Activated T-helper 1 cell treated with anti-CD3 and anti-CD28 coated beads, Interleukin-2, amount 50 U/mL, for 16 hours (primary cell): ENCODE measurements at places on chromosomes 4 and X.
A peak's percentile ranks its signal among the peaks of the same experiment; 100 is the strongest.

GRCh38 chrX:150229481-150229880 lies 133.6 kb upstream of the MAMLD1 start:
- no peak for DNase-seq

GRCh38 chr4:156673483-156673882 lies 298.1 kb downstream of the PDGFC start:
- DNase-seq = no peak

DNA sequence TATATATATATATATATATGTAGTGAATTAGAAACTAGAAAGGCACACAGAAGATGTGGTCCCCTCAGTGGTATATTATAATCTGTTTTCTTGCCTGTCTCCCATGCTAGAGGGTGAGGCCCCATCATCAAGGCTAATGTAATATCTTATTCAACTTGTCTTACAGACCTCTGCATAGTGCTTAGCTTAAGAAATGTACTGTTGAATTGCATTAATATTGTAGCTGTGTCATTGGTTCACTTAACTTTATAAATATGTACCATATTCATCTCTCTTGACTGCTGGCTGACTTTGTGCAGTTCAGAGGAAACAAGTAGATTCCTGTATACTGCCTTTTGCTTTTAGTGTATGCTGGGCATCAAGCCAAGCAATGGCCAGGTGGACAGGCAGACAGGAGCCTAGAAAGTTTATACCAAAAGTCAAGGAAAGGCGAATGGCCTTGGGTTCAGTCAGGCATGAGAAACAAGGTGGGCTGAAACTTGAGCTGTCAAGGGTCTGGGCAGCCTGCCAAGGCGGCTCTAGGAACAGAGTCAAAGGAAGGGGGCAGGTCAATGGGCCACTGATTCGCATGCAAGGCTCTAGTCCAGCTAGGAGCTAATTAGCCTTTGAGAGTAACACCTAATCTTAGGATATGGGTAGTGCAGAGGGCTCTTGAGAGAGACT lies 78.8 kb upstream of the LEF1 start:
- no peak for DNase-seq

DNA sequence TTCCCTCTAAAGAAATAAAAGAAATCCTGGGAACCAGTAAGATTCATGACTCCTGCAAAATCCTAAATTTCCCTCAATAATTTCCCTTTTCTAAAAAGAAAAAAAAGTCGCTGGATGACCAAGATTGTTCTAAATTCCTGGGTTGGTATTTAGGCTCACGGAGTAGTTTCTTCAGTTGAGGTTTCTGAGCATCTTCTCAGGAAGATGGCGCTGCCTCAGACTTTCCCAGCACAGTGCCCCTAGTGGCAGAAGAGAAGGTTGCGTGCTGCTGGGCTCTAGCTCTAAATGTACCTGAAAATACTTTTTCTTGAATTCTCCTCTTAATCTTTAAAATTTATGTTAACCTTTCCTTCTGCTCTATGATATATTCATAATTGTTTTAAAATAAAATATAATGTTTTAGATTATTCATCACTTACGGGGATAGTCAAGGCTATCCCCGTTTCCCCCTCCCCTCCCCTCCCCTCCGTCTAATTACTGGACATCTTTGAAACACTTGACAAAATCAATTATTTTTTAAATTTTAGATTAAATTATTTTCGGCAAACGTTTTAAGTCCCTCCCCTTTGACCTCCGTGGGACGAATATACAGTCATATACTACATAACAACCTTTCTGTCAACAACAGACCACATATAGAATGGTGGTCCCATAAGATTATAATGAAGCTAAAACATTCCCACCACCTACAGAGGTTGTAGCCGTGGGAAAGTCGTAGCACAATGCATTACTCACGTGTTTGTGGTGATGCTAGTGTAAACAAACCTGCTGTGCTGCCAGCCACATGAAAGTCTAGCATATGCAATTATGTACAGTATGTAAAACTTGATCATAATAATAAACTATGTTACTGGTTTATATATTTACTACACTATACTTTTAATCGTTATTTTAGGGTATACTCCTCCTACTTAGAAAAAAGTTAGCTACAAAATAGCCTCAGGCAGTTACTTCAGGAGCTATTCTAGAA lies 41.0 kb upstream of the GATB start:
- peak; percentile 32 for DNase-seq

GRCh38 chrX:119067023-119067739 lies 5.6 kb upstream of the CT47C1 start:
- DNase-seq = no peak

GRCh38 chrX:150371877-150372276 lies 8.8 kb downstream of the MAMLD1 start:
- no peak for DNase-seq

DNA sequence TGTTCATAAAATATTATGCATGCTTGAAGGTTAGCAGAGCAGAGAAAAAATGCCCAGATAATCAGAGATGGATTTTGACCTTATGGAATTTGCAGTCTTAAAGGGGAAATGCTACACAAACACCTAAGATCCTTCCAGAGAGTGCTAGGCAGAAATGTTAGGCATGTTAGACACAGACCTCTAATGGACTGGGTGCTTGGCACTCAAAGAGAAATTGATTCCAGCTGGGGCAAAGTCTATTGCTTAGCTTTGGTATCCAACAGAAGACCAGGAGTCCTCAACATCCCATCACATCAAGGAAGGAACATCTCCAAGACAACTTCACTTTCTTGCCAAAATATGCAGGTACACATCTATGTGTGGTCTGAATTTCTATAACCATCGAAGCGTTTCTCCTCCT lies 32.2 kb upstream of the PPARGC1A start:
- no peak for DNase-seq

DNA sequence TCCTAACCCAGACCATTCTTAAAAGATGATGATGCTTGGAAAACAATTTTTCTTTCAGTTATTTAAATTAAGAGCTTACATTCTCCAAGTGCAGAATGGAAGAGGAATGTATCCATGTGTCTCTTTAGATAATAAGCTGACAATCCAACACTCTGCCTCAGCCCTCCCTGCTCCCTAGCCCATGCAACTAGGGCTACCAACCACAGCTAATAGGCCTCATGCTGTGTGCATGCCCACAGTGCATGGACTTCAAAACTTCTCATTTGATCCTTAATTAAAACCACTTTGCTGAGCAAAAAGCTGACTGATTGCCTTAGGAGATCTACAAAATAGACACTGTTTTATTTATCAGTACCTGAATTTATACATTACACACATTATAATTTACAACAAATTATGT lies 473.9 kb downstream of the GALNTL6 start:
- no peak for DNase-seq

DNA sequence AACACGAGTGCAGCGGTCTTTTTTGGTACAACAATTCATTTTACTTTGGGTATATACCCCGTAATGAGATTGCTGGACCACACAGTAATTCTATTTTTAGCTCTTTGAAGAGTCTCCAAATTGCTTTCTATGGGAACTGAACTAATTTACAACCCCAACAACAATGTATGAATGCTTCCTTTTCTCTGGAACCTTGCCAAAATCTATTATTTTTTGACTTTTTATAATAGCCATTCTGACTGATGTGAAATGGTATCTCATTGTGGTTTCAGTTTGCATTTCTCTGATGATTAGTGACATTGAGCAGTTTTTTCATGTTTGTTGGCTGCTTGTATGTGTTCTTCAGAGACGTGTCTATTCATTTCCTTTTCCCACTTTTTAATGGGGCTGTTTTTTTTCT lies 240.8 kb downstream of the STK32B start:
- DNase-seq = no peak

- DNase-seq = no peak
Observed at GRCh38 chr4:3354455-3354811, 61.6 kb downstream of the RGS12 start.

DNA sequence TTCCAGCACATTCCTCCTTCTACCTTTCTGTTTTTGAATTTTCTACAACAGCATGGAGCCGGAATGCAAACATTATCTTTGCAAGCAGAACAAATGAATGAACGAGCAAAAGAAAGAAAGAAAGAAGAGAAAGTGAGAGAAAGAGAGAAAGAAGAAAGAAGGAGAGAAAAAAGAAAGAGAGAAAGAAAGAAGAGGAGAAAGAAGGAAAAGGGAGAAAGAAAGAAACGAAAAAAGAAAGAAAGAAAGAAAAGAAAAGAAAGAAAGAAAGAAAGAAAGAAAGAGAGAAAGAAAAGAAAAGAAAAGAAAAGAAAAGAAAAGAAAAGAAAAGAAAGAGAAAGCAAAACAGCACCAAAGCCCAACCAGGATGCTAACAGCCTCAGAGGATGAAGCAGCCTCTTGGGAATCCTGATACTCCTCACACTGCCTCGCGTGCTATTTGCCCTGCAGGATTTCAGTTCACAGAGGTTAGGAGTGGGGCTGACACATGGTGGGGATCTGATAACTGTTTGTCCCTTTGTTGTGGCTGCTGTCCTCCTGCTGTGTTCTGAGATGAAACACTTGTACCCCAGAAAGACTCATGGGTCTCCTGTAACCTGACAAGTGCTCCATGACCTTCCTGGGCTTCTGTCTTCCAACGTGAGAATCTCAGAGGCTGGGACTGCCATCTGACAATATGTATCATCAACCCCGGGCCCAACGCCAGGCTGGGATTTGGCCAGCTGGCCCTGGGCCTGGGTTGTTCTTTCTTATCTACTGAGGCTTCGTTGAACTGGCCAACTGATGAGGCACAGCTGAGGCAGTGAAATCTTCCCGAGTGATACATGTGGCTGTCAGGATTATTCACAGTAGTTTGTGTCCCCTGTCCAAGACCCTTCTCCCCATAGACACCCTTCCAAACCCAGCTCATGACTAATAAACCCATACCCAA lies 61.0 kb downstream of the SEPSECS start:
- DNase-seq = no peak

- no peak for DNase-seq
Observed at GRCh38 chr4:118921786-118922185, 33.1 kb downstream of the SYNPO2 start.

DNA sequence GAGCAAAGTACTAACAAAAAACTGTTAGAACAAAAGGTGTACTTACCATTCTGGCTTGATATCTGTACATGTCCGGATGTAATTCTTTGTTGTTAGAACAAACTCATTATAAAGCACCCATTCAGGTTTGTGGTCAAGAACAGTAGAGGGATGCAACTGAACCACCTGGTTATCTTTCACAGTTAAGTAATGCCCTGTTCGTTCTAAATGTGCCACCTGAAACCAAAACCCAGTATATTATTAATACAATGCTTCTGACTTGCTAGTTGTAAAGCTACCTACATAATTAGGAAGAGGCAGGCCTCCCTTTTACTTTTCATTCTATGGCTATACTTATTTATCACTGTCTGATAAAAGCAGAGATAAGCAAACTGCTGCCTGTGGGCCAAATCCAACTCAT lies 54.8 kb downstream of the DHX15 start:
- DNase-seq = no peak

- no peak for DNase-seq
Observed at GRCh38 chr4:153649572-153649991, 34.5 kb upstream of the TLR2 start.

DNA sequence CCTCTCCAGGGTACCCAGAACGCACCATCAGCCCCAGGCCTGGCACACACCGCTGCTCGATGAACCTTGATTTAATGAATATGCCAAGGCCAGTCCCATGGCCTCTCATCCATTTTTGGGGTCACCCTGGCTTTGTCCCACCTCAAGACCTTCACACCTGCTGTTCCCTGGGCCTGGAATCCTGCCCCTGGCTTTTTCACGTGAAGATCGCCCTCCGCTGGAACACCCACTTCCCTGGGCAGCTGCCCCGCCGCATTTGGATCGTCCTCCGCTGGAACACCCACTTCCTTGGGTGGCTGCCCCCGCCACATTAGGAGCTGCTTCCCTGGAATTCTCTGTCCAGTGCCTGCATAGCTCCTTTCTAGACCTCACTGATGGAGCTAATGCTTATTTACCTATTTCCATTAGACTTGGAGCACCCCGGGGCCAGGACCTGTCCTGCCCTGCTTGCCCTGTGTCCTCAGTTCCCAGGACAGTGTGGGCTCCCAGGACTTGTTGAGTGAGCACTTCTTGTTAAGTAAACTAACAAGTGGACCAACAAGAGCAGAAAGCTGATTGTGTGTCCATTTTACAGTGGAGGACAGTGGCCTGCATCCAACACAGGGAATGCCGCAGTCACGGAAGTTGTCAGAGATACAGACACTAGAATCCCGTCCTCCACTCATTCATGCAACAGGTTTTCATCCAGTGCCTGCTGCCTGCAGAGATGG lies 12.5 kb downstream of the BLOC1S4 start:
- no peak for DNase-seq

GRCh38 chr4:125266901-125267604 lies 47.7 kb upstream of the FAT4 start:
- DNase-seq = no peak

DNA sequence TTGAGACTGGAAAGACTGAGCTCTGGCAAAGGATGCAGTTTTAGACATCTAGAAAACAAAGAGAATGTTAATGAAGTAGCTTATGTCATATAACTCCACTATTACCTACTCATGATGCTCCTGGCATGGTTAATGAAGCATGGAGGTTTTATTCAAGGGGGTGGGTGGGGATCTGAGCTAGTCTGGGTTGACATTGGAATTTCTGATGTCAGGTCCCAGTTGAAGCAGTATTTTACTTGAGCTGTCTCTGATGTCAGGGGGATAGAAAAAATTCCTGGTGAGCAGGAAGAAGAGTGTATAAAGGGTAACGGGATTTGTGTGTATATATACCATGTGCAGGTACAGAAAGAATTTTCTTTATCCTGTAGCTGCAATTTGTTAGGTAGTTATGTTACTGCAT lies 102.0 kb downstream of the ELOVL6 start:
- no peak for DNase-seq

GRCh38 chrX:70439016-70439415 lies 5.6 kb upstream of the DLG3 start:
- DNase-seq = no peak
